Stimulated activated CD4-positive, alpha-beta T cell treated with anti-CD3 and anti-CD28 coated beads, Interleukin-1b, Interleukin-23, amount 100 ng/mL, for 1 hour (primary cell): ENCODE measurements at places on chromosomes 5 and 9.

GRCh38 chr9:134177624-134178393, 13.4 kb upstream of the RNU6ATAC start:
- DNase-seq = no peak

DNA sequence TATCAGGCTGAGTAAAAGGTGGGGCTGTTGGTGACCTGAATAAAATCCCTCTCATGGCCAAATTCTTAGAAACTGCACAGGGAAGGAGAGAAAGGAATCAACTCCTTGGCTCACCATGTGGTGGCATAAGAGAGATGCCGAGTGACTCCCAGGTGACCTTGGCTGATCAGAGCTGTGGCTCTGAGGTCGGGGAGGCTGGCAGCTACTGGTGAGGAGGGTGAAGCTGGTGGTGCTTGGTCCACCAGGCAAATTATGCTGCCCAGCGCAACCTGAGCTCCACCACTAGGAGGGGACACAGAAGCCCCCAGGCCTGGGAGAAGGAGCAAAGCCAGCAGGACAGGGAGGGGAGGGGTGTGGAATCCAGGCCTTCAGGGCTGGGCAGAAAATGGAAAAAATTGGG, 111.2 kb upstream of the IL12B start:
- no peak for DNase-seq

DNA sequence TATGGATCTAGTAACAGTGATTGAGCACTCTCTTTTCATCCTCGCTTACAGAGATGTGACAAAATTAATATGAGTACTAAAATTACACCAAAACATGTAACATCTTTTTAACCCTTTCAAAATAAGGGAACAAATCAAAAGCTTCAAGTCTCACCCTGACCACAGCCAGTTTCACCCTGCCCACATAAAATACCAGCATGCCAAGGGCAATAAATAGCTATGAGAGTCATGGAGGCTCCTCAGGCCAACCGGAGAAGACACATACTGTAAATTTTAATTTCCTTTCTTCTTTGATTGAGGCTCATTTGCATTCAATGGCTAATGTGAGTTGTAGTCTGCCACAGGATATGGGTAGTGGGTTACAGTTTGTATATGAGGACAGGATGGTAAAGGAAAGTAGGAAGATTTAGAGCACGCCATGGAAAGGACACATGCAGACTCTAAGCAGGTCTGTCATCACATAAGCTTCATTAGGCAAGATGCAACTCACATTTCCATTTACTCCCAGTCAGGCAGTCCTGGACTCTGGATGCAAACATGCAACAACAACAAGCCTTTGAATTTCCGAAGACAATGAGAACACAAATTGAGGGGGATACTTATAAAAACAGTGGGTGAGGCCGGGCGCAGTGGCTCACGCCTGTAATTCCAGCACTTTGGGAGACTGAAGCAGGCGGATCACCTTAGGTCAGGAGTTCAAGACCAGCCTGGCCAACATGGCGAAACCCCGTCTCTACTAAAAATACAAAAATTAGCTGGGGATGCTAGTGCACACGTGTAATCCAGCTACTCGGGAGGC, 11.3 kb downstream of the IL4 start:
- DNase-seq = no peak

GRCh38 chr5:37501152-37501551, 122.0 kb downstream of the WDR70 start:
- DNase-seq = no peak

DNA sequence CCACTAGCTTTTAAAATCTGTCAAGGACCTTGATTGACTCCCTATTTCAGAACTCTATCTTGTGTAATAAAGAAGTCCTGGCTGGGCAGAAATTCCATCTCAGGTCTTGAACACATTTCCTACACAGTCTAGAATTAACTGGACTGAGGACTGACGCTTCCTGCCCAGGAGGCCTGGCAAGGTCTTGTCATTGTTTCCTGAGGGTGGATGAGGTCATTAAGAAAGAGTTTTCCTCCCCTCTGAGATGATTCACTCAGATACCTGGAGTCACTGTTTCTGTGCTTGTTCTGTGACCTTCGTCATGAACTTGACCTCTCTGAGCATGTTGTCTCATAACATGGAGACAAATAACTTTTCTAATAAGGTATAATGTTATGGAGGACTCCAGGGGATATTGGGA, 10.0 kb downstream of the MTAP start:
- DNase-seq = no peak

- DNase-seq = no peak
Measured at GRCh38 chr9:12640016-12640587, 53.1 kb upstream of the TYRP1 start.
